Foreskin melanocyte (primary cell): ENCODE measurements at places on chromosomes 6 and 20.

- no peak for DNase-seq
Measured at GRCh38 chr6:167506443-167507301, 181.8 kb downstream of the TTLL2 start.

- DNase-seq, result no peak
Measured at GRCh38 chr6:4018924-4019236, 60.1 kb downstream of the FAM217A start.

DNA sequence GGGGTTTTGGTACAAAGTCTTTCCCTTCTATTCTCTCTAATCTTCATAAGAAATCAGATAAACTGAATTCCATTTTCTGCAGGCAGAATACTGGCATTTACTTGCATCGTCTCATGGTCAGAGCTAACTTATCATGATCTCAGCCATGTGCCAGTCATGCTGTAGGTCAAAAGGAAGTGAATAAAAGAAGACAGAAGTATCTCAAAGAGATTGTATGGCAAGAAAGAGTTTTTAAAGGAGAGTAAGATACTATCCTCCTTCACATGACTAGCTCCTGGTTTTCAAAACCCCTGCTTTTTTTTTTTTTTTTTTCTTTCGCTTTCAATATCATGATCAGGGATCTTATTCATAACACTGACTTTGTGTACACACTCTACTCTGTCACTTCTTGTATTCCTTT lies 398.3 kb downstream of the C6orf118 start:
- DNase-seq, result peak; percentile 74

GRCh38 chr6:132614554-132614953 lies 9.5 kb downstream of the TAAR2 start:
- DNase-seq, result no peak

DNA sequence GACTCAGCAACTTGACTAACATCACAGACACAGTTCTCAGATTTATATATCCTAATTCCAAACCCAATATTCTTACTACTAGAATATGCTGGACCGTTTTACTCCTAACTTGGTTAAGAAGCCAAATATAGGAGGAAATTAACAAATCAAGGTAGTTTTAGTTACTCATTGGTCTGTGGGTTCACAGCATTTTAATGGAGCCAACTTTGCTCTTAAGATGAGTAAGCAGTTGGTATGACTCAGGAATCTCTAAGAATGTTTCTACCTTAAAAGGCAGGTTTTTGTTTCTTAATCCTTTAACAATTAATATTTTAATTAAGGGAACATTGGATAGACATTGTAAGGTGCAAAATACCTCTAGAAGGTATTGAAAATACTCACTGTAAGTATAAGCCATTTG lies 31.6 kb downstream of the OPRM1 start:
- DNase-seq, result no peak

DNA sequence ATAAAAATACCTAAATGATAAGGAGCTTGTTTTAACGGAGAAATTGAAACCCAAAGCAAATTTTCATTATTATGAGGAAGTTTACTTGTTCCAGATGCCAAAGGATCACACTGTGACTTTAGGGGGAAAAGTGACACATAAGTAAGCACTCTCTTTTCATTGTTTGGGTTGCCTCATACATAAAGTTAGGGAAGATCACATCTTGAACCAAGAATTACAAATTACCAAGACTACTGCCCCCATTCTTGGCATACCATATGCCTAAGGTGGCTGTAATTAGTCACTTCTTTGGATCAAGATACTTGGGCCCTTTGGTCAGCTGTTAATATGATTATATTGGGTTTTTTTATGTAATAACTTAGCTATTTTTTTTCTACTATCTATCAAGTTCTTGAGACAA lies 269.0 kb downstream of the COL12A1 start:
- no peak for DNase-seq

- DNase-seq, result no peak
Measured at GRCh38 chr6:162251257-162251656, 476.3 kb downstream of the PRKN start.

GRCh38 chr20:50551288-50551687 lies 41.1 kb downstream of the PTPN1 start:
- no peak for DNase-seq

DNA sequence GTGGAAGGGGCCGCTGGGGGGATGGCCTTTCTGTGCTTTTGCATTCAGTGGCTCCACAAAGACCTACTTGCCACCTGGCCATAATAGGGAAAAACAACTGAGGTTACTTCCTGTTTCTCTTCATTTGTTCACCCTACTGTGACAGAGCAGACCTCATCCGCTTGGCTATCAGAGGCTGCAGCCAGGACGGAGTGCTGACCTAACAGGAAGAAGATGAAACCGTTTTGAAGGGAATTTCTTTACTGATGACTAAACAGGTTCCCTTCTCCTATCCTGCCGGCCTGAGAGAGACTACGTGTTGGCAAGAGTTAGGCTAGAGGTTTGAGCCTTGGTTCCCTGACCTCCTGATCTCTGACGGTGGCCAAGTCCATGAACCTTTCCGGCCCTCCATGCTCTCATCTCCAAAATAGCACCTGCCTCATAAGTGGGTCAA lies 21.3 kb downstream of the PRR18 start:
- DNase-seq, result no peak

DNA sequence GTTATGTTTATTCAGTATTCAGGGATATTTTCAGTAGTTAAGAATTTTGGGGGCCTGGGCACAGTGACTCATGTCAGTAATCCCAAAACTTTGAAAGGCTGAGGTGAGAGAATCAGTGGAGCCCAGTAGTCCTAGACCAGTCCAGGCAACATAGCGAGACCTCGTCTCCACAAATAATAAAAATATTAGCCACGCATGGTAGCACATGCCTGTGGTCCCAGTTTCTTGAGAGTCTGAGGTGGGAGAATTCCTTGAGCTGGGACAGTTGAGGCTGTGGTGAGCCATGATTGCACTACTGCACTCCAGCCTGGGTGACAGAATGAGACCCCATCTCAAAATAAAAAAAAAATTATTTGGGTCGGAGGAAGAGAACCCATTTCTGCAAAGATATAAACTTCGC lies 20.3 kb downstream of the ADGRG6 start:
- DNase-seq, result no peak

- DNase-seq, result no peak
Measured at GRCh38 chr6:122861594-122861993, 72.5 kb downstream of the SMPDL3A start.

- peak; percentile 74 for DNase-seq
Measured at GRCh38 chr6:15793288-15793687, 130.5 kb upstream of the DTNBP1 start.

DNA sequence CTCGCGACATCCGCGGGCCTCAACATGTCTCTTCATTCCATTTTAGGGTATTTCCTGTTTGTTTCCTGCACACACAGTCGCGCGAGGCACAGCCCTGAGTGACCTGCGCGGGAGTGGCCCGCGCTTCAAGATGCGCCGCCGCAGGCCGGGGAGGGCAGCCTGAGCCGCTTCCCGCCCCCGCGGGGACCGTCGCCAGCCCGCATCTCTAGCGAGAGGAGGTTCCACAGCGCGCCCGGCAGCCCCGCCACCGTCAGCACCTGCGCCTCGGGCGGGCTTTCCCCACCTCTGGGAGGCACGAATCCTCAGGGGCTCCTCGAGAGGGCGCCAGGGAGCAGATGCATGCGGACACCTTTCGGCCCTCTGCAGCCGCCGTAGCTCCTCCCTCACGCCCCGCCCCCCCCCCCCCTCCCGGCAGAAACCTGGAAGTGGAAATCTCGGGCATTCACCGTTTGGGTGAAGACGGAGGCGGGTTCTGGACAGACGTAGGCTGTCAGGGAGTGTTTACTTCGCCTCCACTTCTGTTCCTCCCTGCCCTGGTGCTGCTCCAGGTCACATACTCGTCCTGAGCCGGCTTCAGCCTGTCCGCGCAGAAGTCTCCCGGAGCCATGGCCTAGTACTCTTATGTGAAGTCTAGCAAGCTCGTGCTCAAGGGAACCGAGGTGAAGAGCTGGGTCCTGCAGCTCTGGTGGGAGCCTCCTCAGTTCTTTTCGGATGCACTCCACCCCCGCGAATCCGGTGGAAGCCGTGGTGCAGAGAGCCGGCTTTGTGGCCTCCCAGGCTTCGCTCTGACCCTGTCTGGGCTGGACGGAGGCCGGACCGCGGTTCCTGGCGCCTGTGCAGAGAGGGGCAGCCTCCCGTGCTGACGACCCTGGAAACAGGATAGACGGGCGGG lies 880.5 kb upstream of the DEFB115 start:
- peak; percentile 72 for DNase-seq

DNA sequence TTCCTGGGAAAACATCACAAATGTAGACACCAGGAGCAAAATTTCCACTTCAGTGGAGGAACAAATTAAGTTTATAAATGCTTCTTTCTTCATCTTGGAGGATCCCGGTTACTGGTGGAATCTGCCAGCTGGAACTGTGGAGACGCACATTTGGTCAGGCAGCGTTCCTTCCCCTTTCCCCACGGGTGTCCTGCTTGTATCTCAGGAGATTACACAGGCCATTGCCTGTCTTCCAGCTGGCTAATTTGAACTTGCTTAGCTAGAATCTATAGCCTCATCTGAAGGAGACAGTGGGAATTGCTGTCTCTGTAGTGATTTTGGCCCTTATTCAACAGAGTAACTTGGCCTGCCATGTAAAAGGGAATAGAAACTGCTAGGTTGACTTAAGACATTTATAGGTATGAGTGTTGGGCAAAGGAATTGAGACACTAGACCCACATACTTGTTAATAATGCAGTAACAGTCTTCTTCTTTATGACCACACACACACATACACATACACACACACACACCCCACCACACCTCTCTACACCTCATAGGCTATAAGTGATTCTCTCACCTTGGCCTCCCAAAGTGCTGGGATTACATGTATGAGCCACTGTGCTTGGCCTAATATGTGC lies 34.4 kb downstream of the TSBP1 start:
- no peak for DNase-seq

DNA sequence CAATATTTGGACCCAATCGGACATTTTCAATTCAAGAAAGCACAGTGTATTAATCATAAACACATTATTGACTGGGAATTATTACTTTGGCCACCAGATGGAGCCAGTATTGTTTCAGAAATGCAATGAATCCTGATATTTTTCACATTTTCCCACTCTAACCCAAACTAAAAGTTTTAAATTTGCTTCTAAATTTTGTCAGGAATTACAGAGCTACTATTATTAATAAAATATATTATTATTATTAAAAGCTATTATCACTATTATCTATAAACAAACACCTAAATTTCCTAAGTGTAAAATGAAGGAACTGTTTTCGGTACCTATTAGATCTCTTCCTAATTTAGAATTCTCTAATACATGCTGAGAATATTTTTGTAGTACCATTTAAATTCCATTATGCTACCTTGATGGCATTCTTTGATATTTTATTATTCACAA lies 245.3 kb downstream of the OGFRL1 start:
- no peak for DNase-seq

- no peak for DNase-seq
Measured at GRCh38 chr20:1568163-1568490, 10.6 kb upstream of the SIRPD start.

- no peak for DNase-seq
Measured at GRCh38 chr6:44660561-44661220, 273.2 kb downstream of the CDC5L start.

GRCh38 chr6:135972150-135972549 lies 120.6 kb downstream of the PDE7B start:
- no peak for DNase-seq

- no peak for DNase-seq
Measured at GRCh38 chr6:113642714-113643406, 214.3 kb upstream of the MARCKS start.

DNA sequence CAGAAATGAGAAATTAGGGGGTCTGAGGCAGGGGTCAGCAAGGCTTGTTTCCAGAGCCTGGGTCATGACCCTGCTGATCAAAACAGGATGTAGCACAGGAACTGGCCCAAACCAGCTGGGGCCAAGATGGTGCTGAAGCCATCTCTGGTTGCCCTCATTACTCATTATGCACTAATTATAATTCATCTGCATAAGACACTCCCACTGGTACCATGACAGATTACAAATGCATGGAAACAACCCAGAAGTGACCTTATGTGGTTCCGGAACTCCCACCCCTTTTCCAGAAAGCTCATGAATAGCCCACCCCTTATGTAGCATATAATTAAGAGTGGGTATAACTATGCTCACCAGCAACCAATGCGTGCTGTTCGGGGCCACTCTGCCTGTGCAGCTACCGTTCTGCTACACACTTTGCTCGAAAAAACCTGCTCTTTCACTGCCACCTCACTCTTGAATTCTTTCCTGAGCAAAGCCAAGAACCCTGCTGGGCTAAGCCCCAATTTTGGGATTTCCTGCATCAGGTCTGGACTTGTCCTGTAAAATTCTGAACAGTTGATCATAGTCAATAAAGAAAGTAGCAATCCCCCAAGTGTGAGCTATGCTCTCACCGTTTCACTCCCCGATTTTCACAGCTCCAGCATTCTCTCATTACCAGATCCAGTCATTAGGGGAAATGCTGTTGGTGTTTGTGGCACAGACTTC lies 122.3 kb downstream of the WDR27 start:
- no peak for DNase-seq

DNA sequence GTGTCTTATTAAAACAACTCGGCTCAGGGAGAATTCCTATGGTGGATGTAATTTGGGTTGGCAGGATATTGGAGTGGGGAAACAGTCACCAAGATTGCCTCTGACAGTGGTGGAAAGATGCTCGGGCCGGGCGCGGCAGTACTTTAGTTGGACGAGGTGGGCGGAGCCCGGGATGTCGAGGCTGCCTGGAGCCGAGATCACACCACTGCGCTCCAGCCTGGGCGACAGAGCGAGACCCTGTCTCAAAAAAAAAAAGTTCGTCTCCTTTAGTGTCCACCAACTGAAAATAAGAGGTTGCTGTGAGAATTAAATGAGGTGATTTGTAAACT lies 621 bp downstream of the NOL7 start:
- DNase-seq, result no peak

DNA sequence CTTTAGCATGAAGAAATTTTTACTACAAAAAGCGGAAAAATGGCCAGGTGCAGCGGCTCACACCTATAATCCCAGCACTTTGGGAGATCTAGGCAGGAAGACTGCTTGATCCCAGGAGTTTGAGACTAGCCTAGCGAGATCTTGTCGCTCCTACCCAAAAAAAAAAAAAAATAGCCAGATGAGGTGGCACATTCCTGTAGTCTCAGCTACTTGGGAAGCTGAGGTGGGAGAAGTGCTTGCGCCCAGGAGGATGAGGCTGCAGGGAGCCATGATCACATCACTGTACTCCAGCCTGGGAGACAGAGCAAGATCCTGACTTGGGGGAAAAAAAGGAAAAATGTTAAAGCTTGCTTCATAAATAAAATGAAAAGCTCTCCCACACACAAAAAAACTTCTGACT lies 14.5 kb downstream of the NUDT3 start:
- DNase-seq, result no peak

- no peak for DNase-seq
Measured at GRCh38 chr6:52552278-52552643, 24.6 kb downstream of the TRAM2 start.

GRCh38 chr20:34925341-34925740 lies 30.3 kb downstream of the GSS start:
- DNase-seq, result no peak

DNA sequence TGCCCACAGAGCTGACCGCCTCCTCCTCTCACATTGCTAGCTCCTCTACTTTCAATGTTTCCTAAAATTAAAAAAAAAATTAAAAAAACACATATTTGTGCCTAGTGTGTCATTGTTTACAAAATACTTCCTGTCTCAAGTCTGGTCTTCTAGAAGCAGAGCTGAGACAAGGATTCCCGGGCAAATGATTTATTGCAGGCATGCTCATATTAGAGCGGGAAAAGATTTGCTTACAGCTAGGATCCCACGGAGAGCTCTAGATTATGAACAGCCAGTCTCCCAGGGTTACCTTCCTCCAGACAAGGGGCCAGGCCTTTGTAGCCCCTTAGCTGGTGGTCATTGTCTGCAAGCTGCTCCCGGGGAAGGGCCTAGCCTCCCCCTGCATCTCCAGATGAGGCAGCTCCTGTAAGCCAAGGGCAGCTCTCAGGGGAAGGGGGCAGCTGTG lies 9.4 kb downstream of the PACSIN1 start:
- DNase-seq, result no peak
